ENCODE measurements at places on chromosomes 5 and 9.

DNA sequence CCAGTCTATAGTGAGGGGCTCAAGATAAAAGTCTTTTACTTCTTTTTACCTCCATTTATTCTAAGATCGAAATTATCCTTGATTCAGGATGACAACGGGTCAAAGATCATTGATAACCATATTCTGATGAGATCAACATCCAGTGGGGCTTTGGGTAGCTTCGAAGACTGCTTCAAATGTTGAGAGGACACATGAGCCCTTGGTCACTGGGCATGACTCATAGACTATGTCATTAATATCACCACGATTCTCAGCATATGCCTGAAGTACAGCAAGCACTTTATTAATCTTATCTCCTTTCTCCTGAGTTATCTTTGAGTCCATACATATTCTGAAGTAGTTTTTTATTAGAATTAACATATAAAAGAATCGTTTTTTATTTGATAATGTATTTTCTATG, 117.1 kb upstream of the DAB2 start:
- no peak for DNase-seq

GRCh38 chr9:122954253-122954691, 13.5 kb downstream of the RABGAP1 start:
- DNase-seq, result no peak

- no peak for DNase-seq
These were observed 1.5 kb upstream of the RNF145 start for GRCh38 chr5:159210846-159211245.

- no peak for DNase-seq
These were observed 13.4 kb upstream of the CCL27 start for GRCh38 chr9:34675869-34676268.

DNA sequence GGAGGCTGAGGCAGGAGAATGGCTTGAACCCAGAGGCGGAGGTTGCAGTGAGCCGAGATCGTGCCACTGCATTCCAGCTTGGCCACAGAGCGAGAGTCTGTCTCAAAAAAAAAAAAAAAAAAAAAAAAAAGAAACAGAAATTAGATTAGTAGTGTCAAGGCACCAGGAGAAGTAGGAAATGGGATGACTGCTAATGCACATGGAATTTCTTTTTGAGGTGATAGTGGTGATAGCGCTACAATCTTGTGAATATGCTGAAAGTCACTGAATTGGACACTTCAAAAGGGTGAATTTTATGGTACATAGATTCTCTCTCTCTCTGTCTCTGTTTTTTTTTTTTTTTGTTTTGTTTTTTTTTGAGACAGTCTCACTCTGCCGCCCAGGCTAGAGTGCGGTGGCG, 42.1 kb upstream of the SUB1 start:
- DNase-seq, result no peak

All from mucosa of descending colon (tissue), 3 donors.